Kidney epithelial cell (primary cell): ENCODE measurements at places on chromosomes 4 and X. TPM values are rescaled to one million over a fixed set of nuclear protein-coding genes. Genes with fewer than 3 reads are reported as not detected.

GRCh38 chr4:73945140-73945539, 36.7 kb downstream of the PF4 start:
- DNase-seq = no peak

SMPX gene
- not detected in 2 replicates for total RNA-seq

GRCh38 chr4:77175201-77175611, 18.2 kb downstream of the CCNG2 start:
- no peak for DNase-seq

SLC9A7 gene
- 9.8 and 12.3 TPM in 2 replicates for total RNA-seq

TMEM35A gene
- total RNA-seq = 0.41 and 0.50 TPM in 2 replicates

SRPX gene
- 14.0 and 20.6 TPM in 2 replicates for total RNA-seq

GRCh38 chr4:62191451-62192240, 991.5 kb downstream of the ADGRL3 start:
- DNase-seq = no peak

- no peak for DNase-seq
These were observed 1047.9 kb downstream of the RPA4 start for GRCh38 chrX:97931586-97931985.

GRCh38 chr4:1632109-1633104, 51.7 kb downstream of the FAM53A start:
- DNase-seq = no peak

DNA sequence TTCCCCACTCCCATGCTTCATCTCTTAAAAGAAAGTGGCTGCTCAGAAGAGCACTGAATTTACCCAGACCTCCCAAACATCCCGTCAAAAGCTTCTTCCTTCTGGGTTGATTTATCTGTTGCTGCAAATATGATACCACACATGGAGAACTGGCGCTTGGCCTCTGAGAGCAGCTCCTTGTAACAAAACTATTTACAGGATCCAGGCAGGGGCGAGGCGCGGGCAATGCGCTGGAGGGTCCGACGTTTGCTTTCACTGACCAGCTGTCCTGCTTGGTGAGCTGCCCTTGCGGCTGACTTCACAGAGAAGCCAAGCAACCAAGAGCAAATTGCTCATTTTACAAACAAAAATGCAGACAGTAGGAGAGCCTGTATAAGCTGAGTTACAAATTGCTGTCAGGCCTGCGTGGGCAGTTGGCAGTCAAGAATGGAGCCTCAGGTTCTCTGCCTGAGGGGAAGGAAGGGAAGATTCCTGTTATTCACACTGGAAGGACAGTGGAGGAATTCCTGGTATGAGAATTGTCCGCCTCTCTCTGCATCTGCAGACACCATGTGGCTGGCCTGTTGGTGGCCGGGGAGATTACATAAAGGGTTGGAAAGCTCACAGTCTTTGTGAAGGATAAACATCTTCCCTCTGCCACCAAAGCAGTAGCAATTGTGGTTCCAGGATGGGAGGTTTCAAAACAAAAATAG, 192.2 kb upstream of the LEF1 start:
- peak; percentile 49 for DNase-seq

FAT1 gene
- total RNA-seq = 344 and 359 TPM in 2 replicates

NUDT11 gene
- 8.5 and 8.9 TPM in 2 replicates for total RNA-seq

TEX13D gene
- total RNA-seq = not detected in 2 replicates

DNA sequence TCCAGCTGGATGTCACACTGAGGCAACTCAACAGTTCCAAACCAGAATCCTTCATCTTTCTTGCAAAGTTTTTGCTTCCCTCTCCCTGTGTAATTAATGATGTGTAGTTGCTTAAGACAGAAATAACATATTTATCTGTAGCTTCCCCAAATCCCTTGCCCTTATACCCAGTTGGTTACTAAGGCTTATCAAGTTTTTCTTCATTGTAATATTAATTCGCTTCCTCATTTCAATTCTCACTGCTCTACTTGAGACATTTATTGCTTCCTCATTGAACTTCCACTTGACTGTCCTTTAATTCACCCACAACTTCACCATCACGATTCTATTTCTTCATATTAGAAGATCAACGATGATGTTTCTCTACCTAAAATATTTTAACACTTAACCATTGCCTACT, 386.6 kb upstream of the CPEB2 start:
- DNase-seq = no peak

DNA sequence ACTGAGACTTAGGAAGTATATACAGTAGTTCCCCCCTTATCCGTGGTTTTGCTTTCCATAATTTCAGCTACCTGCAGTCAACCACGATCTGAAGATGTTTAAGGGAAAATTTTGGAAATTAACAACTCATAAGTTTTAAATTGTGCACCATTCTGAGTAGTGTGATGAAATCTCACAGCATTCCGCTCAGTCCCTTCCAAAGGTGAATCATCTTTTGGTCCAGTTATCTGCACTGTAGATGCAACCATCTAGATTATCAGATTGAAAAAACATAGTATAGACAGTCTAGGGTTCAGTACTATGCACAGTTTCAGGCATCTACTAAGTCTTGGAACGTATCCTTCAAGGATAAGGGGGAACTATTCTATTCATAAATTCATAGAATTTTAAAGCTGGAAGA, 109.0 kb downstream of the ANXA3 start:
- DNase-seq = no peak

DNA sequence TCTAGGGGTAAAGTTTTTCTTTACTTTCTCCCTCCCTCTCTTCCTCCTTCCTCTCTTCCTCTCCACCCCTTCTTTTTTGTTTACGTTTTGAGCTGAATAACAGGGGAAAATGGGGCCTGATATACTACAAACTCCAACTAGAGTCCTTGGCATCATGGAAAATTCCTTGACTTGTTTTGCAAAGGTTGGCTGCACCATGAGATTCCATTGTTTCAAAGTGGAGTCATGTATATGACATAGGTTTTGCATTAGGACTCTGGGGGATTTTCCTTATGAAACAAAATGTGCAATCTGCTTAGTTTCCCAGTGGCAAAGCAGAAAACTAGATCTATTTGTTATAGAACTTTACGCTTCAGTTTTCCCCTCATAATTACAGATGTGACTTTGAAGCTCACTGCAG, 233.5 kb upstream of the PGRMC2 start:
- DNase-seq = no peak

- DNase-seq = no peak
These were observed 151.2 kb downstream of the SPATA18 start for GRCh38 chr4:52202251-52202779.

RRAGB gene
- 14.9 and 25.2 TPM in 2 replicates for total RNA-seq

GRCh38 chr4:40923316-40924095, 173.8 kb downstream of the NSUN7 start:
- no peak for DNase-seq

PAGE2 gene
- not detected in 2 replicates for total RNA-seq

TBC1D25 gene
- total RNA-seq = 6.6 and 10.4 TPM in 2 replicates

DNA sequence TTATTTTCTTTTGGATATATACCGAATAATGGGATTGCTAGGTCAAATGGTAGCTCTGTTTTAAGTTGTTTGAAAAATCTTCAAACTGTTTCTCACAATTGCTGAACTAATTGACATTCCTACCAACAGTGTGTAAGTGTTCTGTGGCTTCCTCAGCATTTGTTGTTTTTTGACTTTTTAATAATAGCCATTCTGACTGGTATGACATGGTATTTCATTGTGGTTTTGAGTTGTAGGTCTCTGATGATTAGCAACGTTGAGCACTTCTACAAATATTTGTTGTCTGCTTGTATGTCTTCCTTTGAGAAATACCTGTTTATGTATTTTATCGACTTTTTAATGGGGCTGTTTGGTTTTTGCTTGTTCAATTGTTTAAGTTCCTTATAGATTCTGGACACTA, 680.1 kb upstream of the GRIA3 start:
- DNase-seq = no peak

PPP4R3C gene
- not detected in 2 replicates for total RNA-seq

- DNase-seq = no peak
These were observed 813.1 kb upstream of the HTR2C start for GRCh38 chrX:113770806-113771205.

S100P gene
- 6.8 and 8.8 TPM in 2 replicates for total RNA-seq

DNA sequence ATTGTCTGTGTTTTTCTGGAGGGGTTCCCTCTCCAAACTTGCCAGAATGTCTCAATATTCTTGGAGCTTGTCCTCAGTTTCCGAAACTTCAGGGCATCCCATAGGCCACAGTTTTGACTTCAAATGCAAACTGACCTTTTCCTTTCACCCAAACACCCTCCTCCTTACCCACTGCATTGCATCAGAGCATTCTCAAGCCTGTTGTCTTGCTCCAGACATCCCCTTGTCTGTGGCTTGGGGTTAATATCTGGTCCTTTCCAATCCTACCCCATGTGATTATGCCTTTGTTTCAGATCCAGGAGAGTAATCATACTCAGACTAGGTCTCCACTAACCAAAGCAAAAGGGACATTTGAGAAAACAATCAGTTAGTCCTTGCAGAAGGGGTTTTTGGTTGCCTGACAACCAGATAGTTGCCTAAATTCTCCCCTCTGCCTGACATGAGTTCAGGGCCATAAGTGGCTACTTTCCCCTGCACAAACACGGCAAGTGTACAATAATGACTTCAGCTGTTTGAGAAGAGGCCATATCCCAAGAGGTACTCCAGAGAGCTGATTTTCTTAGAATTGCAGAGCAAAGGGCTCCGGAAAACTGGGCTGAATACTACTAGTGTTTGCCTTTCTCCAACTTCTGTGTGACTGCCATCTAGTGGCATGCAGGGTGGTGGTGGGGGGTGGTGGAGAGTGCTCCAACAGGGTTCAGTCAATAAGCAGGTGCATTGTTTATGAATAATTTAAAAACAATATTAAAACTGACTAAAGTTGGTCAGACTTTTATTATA, 130.2 kb downstream of the CHRDL1 start:
- DNase-seq = no peak

CSAG3 gene
- total RNA-seq = not detected in 2 replicates

DNA sequence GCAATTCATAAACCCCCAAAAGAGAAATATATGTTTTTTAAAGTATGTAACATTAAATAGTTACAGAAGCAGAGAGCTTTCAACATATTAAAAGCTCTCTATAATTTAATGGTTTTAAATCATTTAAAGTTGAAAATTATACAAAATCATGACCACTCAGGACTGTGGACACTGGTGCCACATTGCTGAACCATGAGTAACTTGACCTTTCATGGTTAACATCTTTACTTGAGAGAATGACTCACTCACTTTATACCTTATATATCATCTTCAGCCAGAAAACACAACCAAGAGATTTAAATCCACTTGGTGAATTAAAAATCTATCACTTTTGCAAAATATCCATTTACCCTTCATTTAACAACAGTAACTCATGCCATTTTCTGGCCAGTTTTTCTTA, 584.3 kb upstream of the SMIM31 start:
- peak; percentile 21 for DNase-seq

ITIH6 gene
- total RNA-seq = not detected in 2 replicates

GRCh38 chrX:74656079-74656745, 41.8 kb upstream of the RLIM start:
- DNase-seq = no peak

GRCh38 chr4:168099195-168099594, 6.9 kb downstream of the ANXA10 start:
- DNase-seq = no peak

DNA sequence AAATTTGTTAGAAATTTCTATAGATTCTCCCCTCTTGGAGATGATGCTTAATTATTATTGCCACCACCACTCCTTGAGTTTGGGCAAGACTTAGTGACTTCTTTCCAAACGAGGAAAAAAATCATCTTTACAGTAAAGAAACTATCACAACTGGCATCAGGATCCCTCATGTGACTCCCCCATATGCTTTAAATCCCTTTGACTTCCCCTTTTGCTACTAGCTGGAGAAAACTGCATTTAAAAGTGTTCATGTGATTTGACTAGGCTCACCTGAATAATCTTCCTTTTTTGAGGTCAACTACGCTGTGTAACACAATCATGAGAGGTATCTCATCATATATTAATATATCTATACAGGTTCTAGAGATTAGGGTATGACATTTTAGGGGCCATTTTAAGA, 30.3 kb upstream of the ENOX2 start:
- no peak for DNase-seq

NUP62CL gene
- 1.6 and 1.8 TPM in 2 replicates for total RNA-seq

- no peak for DNase-seq
These were observed 1756.9 kb upstream of the TENM3 start for GRCh38 chr4:180486342-180486741.

- no peak for DNase-seq
These were observed 100.8 kb downstream of the BEND2 start for GRCh38 chrX:18119856-18120255.

TMEM271 gene
- not detected in 2 replicates for total RNA-seq
